DMS153 (cell line): ENCODE measurements at places on chromosomes 3 and 15.

- no peak for DNase-seq
Measured at GRCh38 chr15:80070840-80071239, 11.4 kb downstream of the ZFAND6 start.

GRCh38 chr3:52233968-52234367, 5.0 kb downstream of the TWF2 start:
- DNase-seq = no peak

DNA sequence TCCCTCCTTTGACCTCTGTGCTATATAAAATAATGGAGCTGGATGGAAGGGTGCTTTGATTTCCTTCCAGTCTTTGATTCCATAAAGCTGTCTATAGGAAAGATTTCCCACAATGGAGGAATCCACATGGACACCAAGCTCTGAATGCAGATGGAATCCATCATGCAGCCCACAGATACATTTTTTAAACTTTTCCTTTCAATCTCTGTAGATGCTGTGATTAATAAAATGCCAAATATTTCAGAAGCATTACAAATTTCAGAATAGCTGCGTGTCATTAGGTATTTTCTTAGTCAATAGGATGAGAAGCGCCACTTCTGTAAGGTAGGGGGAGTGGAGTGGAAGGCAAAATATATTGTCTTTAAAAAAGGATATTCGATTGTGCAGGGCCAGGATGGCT, 489.0 kb downstream of the NTRK3 start:
- no peak for DNase-seq

DNA sequence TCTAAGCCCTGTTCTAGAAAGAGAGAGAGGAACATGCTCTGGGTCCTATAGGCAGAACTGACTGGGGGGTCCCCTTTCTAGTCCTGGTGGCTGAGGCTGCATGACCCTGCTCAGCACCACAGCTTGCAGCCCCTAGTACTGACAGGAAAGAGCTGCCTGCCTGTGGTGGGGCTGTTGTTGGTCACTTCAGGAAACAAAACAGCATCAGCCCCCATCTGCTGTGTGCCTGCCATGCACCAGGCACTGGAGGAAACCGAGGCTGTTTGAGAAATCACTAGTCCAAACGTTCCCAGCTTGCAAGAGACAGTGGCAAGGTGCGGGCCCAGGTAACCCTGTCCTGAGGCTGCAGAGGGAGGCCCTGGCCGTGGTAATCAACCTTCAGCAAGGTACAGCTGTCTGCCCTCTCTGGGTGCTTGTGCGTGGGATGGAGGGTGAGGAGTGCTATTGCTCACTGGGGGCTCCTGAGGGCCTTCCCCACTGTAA, 90.6 kb downstream of the IQSEC1 start:
- DNase-seq = no peak

DNA sequence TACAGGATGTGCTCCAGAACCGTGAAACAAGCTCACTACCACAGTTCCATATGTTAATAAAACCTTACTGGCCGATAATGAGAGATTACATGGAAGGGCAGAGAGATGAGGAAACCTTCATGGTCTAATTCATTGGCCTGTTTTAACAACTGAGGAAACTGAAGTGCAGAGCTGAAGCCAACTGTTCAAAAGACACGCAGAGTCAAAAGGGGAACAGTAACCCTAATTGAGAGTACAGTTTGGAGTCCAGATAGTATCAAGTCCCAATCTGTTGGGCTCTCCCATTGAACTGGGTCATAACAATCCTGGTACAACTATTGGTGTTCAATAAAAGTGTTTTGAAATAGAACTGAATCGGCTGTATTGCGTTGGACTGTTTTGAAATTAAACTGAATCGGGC, 69.6 kb downstream of the SLC12A8 start:
- no peak for DNase-seq

GRCh38 chr3:175121225-175121624, 262.1 kb downstream of the NAALADL2 start:
- DNase-seq = no peak

- no peak for DNase-seq
Measured at GRCh38 chr3:5194801-5195509, 7.4 kb downstream of the EDEM1 start.

DNA sequence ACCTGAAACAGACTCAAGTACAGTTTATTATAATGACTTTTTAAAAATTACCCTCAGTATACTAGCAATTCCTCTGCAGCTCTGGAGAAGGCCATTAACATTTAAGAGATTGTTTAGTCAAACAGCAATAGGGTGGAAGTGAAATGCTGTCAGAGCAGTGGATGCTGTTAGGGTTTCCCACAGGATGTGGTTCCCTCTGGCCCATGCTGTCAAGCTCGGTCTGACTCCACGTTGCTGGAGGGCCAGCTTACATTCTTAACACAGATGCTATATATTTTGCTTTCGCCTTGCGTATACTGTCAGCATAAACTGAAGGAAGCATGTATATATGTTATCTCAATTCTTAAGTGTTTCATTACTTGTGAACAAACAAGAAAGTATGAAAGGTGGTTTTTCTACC, 231.1 kb upstream of the COL8A1 start:
- DNase-seq = no peak

- DNase-seq = no peak
Measured at GRCh38 chr3:64900156-64900555, 212.4 kb upstream of the ADAMTS9 start.

DNA sequence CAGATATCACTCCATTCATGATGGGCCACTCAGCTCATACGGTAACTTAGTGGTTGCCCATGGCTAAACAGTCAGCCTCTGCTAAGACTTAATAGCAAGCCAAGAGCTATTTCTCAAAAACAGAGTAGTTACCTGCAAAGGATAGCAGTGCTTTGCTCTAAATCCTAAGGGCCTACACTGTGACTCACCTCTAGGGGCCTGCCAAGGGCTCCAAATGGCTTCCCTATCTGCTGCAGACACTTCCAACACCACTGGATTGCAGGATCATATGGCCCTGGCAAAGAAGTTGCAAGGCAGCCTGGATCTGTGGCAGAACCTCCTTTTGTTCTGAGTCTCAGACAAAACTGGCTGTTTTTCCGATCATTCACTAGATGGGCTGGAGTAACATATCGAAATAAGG, 17.8 kb downstream of the CGGBP1 start:
- DNase-seq = no peak

GRCh38 chr15:68819495-68820294, 1.0 kb downstream of the ANP32A start:
- DNase-seq = no peak

GRCh38 chr3:105518806-105519418, 152.2 kb downstream of the ALCAM start:
- peak; percentile 52 for DNase-seq

- no peak for DNase-seq
Measured at GRCh38 chr3:38131621-38132369, 5.1 kb downstream of the ACAA1 start.

- DNase-seq = no peak
Measured at GRCh38 chr15:67584157-67584556, 41.7 kb downstream of the MAP2K5 start.

DNA sequence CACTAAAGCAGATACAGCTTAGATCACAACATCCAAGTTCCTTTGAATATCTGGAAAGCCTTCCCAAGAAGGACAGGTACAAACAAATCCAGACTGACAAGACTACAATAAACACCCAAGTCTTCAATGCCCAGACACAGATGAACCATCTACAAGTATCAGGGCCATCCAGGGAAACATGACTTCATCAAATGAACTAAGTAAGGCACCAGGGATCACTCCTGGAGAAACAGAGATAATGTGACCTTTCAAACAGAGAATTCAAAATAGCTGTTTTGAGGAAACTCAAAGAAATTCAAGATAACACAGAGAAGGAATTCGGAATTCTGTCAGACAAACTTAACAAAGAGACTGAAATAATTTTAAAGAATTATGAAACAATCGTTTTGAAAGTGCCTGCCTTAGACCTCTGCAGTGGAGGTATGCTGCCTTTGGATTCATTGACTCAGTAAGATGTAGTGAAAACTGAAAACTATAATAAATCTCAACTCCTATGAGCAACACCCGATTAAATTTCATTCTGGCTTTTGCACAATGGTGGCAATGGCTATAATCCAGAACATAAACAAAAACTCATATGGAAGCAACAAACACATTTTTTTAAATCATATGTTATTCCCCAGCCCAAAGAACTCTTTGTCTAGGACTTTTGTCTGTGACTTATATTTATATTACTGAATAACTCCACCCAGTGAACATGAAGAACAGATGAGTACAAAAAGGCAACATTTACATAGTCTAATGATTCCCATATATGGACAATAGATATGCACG, 12.6 kb upstream of the COL8A1 start:
- no peak for DNase-seq

- no peak for DNase-seq
Measured at GRCh38 chr15:84894736-84895425, 10.4 kb downstream of the SLC28A1 start.

DNA sequence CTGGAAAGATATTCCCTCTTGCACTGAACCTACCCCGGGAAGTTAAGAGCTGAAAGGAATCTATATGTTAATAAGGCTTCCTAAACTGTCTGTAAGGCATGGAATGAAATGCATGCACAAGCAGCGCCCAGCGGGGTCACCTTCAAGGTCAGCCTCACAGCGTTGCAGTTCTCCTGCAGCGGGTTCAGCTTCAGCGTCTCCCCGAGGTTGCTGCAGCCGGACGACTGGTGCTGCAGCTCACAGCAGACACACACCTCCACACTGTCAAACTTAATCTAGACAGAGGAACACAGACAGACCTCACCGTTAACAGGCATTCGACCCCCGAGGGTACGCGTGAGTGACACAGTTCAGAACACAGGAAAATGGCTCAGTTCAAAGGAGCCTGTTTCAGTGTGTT, 73.3 kb downstream of the NSMCE3 start:
- DNase-seq = no peak

- DNase-seq = no peak
Measured at GRCh38 chr15:55799291-55800212, 56.6 kb upstream of the PRTG start.

DNA sequence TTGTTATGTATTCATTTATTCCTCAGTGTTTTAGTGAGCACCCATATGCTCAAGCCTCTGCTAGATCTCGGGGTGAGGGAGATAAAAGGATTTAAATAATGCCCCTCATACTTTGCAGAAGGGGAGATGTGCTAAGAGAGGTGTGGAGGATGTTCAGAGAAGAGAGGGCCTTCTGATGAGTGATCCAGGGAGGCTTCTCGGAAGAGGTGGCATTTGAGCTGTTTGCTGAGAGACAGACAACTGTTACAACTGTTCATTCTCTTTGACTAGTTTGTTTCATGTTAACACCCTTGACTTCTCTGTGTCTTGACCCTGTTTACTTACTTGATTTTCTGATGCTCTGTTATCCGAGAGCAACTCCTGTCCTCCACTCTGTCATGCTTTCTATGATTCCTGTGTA, 34.5 kb downstream of the MFSD1 start:
- no peak for DNase-seq

DNA sequence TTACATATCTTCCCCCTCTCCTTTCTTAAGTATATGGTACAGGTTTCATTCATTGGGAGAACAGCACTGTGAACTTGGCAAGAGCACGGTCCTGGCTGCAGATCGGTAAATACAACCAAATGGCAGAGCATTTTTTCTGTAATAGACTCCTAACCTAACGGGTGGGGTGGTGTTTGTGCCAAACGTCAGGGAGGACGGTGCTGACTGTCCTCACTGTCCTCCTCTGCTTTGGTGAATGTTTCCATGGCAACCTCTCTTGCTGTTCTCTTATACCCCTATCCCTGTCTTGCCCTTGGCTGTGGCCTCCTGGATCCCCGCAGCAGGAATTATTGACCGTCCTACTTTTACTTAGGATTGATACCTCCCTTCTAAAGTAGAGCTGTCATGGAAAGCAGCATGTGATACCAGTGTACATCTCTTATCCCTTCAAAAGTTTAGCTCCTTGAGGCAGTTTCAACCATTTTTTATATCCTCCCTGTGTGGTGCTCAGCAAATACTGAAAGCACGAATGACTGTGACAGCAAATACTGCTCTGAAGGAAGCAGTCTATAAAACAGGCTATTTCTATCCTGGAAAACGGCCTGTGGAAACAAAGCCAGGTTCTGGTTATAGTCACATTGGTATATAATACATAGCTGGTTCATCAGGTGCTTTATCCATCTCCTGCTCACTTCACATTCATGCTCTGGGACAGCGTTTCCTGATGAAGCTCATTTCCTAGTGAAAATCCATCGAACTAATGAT, 275.4 kb upstream of the C2CD4B start:
- DNase-seq = no peak

DNA sequence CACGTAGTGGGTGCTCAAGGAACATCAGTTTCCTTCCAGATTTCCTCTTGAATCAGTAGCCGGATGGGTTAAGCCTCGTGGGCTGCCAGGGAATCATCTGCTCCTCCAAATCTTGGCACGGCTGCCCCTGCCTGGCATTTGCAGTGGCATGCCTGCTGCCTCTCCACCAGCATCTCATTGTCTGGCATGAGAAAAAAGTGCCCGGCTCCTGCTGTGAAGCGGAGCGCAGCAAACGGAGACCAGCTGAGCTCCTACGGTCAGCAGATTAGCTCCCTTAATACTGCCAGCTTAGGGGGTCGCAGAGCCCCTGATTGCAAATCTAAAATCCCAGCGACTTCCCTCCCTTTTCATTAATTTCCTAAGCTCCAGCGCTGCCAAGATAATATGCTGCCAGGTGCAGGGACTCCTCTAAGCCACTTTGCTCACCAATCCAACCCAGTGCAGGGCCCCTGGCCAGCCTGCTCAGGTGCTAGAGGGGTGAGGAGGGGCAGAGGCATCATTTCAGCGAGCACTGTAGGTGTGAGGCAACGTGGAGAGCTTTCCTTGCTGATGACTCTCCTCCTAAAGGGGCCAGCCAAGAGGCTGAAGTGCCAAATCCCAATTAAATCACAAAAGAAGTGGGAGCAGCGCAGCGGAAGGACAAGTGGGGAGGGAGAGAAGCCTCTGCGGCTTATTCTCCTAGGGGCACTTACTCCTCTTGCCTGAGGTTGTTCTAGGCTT, 49.6 kb upstream of the ST8SIA2 start:
- DNase-seq = no peak

DNA sequence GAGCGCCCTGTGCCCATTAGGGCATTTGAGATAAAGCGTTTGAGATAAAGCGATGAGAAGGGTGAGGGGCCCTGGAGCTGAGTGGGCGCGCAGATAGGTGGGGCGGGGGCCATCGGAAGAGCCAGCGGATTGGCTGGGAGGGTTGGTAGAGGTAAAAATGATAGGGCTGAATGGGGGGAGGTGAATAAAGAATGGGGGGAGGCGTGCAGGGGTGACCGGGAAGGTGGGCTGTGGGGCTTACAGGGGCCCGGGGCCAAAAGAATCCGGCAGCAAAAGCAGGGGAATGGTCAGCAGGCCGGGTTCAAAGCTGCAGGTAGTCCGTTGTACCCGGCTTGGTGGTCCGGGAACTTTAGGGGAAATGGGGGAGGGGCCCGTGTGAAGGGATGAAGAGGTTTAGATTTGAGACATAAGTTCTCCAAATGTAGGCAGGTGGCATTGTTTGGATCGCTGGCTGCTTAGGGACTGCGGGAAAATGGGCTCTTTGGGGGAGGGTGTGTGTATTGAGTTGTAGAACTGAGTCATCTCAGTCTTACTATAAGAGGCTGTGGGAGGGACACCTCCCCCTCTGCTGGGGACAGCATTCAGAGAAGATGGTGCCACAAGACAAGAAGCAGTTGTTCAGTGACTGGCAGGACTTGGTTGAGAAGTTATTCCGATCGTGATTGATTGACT, 610 bp downstream of the ARID3B start:
- DNase-seq = no peak
